DMS153 (cell line): ENCODE measurements at places on chromosomes 13 and 19.

DNA sequence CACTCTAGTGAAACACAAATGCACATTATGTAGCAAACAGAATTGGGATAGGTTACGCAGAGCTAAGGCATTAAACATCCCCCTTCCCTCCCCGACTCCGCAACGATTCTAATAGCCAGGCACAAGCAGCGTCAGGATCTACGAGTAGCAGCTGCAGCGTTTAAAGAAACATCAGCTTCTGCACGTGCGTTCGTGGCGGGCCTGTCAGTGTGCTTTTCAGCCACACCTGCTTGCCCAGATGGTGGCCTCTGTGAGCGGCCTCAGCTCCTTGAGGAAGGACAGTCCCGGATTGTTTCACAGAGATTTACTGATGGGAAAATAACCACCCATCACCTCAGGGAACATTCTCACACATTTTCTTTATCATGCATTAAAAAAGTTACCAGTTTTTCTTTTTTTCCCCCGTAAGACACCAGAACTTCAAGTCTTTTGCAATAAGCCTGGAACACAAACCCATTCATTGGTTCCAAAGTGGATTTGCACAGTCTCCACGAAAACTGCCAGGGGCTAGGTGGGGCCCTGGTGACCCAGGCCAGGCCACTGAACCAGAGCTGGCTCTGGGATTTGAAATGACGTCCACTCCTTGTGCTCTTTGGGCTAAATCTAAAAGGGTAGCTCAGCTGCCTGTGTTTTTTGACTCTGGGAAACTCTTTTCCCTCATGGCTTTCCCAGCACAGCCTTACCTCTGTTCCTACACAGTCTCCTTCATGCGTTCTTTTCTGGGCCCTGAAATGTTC lies 325.5 kb downstream of the KCNRG start:
- peak; percentile 26 for DNase-seq

- DNase-seq, result no peak
These were observed 281.9 kb downstream of the DCLK1 start for GRCh38 chr13:35849256-35849644.

- DNase-seq, result no peak
These were observed 204.2 kb upstream of the ARGLU1 start for GRCh38 chr13:106772006-106772601.

DNA sequence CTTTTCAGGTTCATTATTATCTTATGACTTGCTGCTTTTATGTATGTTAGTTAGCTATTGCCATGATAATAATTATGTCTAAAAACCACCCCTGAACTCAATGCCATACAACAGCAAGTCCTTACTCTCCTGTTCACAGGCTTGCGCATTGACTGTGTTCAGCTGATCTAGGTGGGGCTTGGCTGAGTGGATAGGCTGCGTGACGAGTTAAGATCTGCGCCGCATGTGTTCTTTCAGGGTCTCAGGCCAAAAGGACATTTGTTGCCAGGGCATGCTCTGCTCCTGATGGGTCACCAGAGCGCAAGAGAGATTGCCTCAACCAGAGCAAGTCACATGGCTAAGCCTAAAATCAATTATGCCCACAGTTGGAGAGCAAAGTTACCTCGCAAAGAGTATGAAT lies 859 bp downstream of the ZNF568 start:
- no peak for DNase-seq

DNA sequence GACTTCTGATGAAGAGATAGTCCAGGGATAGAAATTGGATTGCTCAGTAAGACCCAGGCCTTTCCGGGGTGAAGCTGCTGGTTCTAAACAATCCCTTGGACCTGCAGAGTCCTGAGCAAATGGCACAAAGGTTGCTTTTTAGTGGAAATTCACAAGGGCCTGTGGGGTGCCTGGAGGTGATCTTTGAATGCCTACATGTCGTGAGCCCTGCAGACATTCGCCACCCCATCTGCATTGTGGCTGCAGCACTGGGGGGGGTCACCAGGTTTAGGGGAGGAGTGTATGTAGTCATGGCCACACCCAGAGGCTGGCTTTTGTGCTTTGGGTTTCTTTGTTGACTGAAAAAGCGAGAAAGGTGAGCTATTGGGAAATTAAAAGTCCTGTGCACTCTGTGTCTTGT lies 41.4 kb downstream of the SLC7A9 start:
- no peak for DNase-seq
